ENCODE measurements at places on chromosomes 3 and 15. TPM values are rescaled to one million over a fixed set of nuclear protein-coding genes. Genes with fewer than 3 reads are reported as not detected.

ADAMTS9 gene
- total RNA-seq, result 0.18 TPM

DNA sequence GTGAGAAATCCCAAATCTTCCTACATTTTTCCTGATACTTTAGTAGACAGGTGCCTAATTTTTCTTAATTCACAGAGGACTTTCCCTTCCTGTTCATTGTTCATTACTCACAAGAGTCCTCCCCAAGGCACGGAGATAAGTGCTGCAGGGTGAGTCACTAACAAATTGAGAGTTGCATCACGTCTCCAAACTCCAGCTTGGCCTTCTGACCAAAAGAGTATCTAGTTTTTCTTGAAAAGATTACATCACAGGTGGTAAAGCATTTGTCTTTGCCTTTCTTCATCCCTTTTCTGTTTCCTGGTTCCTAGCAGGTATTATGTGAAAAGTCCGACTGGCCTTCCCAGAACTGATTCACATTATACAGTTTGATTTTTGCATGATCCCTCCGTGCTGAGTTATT, 24.9 kb upstream of the RASGRP1 start:
- H3K4me3 ChIP-seq, result no peak overlapping the region
- H3K36me3 ChIP-seq, result peaks cover 5% of the 10 kb centered on the region
- H3K4me1 ChIP-seq, result peaks cover 22% of the 10 kb centered on the region
- peak; percentile 71 for DNase-seq
- H3K27ac ChIP-seq, result no peak overlapping the region

TYRO3 gene
- total RNA-seq, result 13.7 TPM

- DNase-seq, result no peak
- H3K4me1 ChIP-seq, result no peaks in the 10 kb centered on the region
- H3K4me3 ChIP-seq, result no peak overlapping the region
- no peak overlapping the region for H3K27ac ChIP-seq
- H3K36me3 ChIP-seq, result no peaks in the 10 kb centered on the region
- H3K27me3 ChIP-seq, result no peaks in the 10 kb centered on the region
These were observed 826.8 kb upstream of the NR2F2 start for GRCh38 chr15:95503640-95504225.

DNA sequence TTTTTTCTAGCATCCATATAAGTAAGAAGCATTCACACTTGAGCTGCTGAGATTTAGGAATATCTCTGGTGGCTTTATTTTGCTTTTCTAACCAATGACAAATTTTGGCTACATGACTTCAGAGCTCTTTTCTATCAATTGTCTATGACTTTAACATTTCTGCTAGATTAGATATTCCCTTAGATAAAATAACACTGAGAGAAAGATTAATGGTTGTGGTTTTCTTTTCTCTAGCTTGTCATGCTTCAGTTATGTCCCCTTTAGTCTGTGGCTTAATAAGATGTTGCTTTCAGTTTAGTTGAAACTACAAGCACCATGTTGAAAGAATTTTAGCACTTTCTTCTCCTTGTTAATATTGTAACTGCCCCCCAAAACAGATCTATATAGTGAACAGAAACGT, 665.6 kb upstream of the CCDC54 start:
- peak; percentile 51 for DNase-seq
- peaks cover 32% of the 10 kb centered on the region for H3K36me3 ChIP-seq
- peak overlapping the region; percentile 44 for H3K4me3 ChIP-seq
- peaks cover 21% of the 10 kb centered on the region for H3K4me1 ChIP-seq
- H3K27ac ChIP-seq, result peak overlapping the region; percentile 15

BTLA gene
- not detected for total RNA-seq

DNA sequence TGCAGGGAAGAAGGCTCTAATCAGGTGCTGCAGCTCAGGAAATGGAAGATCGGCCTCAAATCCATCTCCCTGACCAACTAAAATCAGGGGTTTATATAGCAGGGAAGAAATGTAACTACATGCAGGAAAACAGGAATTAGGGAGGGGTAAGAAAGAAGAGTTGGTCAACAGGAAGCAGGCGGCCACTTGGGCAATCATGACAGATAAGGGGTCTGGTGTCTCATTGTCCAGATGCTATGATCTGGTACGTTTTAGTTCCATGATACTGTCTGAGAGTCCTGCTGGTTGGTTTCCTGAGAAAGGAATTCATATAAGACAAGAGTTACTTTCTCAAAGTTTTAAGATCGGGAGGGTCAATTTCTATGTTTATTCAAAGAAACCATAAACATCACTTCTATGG, 24.2 kb downstream of the KATNBL1 start:
- DNase-seq, result no peak
- H3K36me3 ChIP-seq, result peaks cover 31% of the 10 kb centered on the region
- H3K4me3 ChIP-seq, result no peak overlapping the region
- H3K27me3 ChIP-seq, result no peaks in the 10 kb centered on the region
- no peak overlapping the region for H3K27ac ChIP-seq

DNA sequence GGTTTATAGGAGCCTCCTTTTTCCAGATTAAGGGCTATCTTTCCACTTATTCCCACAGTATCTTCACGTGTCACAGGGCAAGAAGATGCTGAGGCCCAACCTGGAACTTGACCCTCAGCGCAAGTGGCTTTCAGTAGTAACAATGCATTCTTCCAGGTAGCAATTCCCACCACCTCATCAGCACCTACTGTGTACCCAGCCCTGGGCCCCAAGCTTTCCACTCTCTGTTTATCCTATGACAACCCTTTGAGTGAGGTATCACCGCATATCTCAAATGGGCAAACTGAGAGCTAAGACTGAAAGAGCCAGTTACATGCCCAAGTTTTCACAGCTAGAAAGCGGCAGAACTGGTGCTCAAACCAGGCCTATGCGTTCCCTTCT, 88.2 kb downstream of the CPN2 start:
- H3K4me1 ChIP-seq, result peaks cover 8% of the 10 kb centered on the region
- peaks cover 28% of the 10 kb centered on the region for H3K27me3 ChIP-seq
- H3K4me3 ChIP-seq, result no peak overlapping the region
- no peak for DNase-seq

ADAMTSL3 gene
- total RNA-seq, result not detected

GRCh38 chr15:38059665-38060064, 125.2 kb downstream of the TMCO5A start:
- no peaks in the 10 kb centered on the region for H3K36me3 ChIP-seq
- no peaks in the 10 kb centered on the region for H3K27me3 ChIP-seq
- peaks cover 61% of the 10 kb centered on the region for H3K4me1 ChIP-seq
- H3K4me3 ChIP-seq, result no peak overlapping the region
- no peak for DNase-seq

- peaks cover 2% of the 10 kb centered on the region for H3K27me3 ChIP-seq
- H3K4me1 ChIP-seq, result peaks cover 9% of the 10 kb centered on the region
- DNase-seq, result no peak
- no peaks in the 10 kb centered on the region for H3K36me3 ChIP-seq
- H3K4me3 ChIP-seq, result no peak overlapping the region
- H3K27ac ChIP-seq, result no peak overlapping the region
These were observed 231.3 kb downstream of the PLCL2 start for GRCh38 chr3:17116007-17116600.

- H3K4me3 ChIP-seq, result no peak overlapping the region
- H3K36me3 ChIP-seq, result no peaks in the 10 kb centered on the region
- peaks cover 5% of the 10 kb centered on the region for H3K4me1 ChIP-seq
- H3K27me3 ChIP-seq, result peaks cover 19% of the 10 kb centered on the region
These were observed 37.1 kb upstream of the ST3GAL6 start for GRCh38 chr3:98726084-98726483.

DNA sequence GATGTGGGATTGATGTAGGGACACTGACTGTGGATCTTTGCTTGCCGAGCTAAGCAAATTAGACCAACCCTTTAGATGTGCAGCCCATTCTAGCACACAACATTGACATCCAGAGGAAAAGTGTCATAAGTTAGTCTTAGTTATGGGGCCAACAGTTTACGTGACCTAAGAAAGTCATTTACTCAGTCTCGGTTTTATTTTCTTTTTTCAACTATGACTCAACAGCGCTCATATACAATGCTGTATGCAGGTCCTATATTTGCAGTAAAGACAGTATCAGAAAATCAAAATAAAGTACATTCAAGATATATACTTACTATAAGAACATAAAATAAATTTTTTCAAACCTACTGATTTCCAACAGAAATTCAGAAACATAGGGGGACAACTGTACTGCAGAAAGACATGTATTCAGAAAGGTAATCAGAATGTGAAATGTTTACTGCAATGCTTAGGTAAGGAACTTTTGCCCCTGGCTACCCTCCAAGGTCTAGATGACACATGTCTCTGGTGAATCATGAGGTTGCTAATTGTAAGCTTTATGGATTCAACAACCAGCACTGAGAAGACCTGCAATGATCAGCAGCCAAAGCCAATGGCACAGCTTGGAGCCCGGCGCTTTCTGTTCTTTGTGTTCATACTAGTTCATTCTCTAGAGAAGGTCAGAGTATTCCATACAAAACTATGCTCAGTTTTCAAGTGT, 317.5 kb upstream of the CNTN6 start:
- DNase-seq, result no peak
- no peak overlapping the region for H3K27ac ChIP-seq

- DNase-seq, result no peak
- no peak overlapping the region for H3K4me3 ChIP-seq
- H3K4me1 ChIP-seq, result no peaks in the 10 kb centered on the region
- no peaks in the 10 kb centered on the region for H3K36me3 ChIP-seq
- no peak overlapping the region for H3K27ac ChIP-seq
These were observed 732.8 kb upstream of the CFAP20DC start for GRCh38 chr3:59782664-59783063.

MKRN2OS gene
- total RNA-seq, result not detected

Measured in HFFc6 (cell line).